ENCODE measurements at places on chromosomes 5 and 9.

DNA sequence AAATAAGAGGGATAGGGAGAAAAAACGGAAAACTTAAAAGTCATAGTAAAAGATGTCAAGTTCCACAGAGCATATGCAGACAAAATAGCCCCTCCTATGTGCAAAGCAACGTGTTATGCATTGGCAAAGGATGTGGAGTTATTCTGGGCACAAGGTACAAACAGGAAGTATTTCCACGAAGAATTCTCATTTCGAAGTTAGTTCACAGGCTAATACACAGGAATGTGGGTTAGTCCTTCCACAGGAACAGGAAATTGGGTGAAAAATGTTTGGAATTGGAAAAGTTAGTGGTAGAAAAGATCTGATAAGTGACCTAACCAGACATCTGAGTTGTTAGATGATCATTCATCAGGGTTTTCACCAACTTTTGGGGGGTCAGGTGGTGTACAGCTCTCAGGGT is 326.6 kb downstream of the EBF1 start:
- no peak for DNase-seq

GRCh38 chr5:154038261-154038706 is 426 bp downstream of the FAM114A2 start:
- DNase-seq: no peak

- DNase-seq: peak; percentile 67
Measured at GRCh38 chr9:105694848-105695581, 674 bp downstream of the TMEM38B start.

DNA sequence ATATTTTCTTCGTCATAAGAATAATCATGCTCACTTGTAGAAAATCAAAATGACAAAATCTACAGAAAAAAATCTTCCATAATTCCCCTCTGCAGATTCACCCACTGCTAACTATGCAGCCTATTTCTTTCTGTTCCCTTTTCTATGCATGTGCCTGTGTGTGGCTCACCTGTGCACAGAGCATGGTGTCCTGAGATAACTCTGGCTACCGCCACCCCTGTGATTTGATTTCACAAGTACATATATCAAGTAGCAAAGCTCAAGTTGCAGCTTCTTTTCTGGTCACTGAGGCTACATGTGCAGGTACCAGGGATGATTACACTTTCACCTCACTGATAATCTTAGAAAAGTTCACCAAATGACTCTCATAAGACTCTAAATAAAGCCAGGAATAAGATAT is 18.4 kb upstream of the ISCA1 start:
- DNase-seq: no peak

- no peak for DNase-seq
Measured at GRCh38 chr9:123097430-123098095, 64.1 kb downstream of the GPR21 start.

- DNase-seq: no peak
Measured at GRCh38 chr5:4544049-4544670, 596.0 kb upstream of the ADAMTS16 start.

GRCh38 chr5:150122536-150123481 is 32.8 kb downstream of the PDGFRB start:
- DNase-seq: no peak

- no peak for DNase-seq
Measured at GRCh38 chr5:83687124-83687619, 33.5 kb downstream of the HAPLN1 start.

DNA sequence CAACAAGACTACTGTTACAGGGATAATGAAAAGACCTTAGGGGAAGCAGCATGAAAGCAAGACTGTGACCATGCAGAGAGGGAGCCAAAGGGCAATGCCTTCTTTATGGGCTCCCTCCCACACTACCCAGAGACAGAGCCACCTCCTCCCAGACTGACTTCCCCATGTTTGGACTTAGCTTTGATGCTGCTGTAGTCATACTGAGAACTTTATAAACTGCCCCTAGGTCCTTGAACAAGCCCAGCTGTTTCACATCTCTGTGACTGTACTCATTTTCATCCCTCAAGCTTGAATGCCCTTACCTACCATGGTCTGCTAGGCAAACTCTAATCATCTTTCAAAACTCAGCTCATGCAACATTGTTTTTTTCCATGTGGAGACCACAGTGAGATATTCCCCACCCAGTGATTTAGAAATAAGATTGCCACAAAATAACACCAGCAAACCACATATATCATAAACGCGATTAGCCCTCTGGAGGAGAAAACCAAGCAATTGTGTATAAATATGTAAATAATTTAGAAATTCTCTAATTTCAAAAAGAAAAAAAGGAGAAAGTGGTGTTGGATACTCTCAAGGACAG is 23.4 kb upstream of the FAM169A start:
- DNase-seq: no peak

DNA sequence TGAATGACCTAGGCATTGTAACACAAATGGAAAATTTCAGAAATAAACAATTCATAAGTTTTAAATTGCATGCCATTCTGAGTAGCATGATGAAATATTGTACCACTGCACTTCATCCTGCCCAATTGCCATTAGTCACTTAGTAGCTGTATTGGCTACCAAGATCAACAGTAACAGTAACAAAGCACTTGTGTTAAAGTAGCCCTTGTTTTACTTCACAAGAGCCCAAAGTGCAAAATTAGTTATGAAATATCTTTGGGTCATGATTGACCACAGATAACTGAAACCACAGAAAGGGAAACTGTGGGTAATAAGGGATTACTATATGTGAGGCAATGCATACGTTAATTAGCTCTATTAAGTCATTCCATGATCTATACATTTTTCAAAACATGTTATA is 33.3 kb upstream of the RORB start:
- DNase-seq: no peak

DNA sequence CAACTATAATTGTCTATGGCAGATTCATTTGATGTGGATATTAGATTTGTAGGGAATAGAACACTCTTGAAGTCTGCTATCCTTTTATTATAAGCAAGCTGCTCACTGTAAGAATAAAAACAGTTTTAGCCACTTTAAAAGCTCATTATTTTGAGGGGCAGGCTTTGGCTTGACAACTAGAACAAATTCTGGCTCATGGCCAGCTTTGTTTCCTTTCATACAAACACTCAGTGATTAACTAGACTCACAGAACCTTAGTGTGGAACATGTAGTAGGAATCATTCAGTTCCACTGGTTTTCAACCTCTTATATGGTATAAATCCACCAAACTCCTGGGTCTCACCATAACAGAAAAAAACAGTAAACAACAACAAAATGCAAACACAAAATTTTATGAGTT is 27.4 kb upstream of the CEP120 start:
- DNase-seq: no peak

DNA sequence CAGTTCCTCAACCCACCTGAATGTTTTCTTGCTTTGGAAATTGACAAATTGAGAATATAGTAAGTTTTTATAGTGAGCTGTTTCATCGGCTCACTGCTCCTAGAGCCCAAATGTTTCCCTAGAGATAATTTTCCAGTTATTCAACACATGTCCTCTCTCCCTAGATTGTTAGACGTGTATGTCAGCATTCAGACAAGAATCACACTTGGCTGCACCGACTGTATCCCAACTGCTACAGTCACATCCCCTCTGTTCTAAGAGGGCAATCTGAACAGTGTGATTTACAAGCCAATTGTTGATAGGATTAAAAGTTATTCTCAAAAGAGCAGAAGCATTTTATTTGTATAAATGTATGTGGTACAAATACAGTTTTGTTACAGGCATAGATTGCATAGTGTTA is 93.9 kb downstream of the MAMDC2 start:
- DNase-seq: no peak

DNA sequence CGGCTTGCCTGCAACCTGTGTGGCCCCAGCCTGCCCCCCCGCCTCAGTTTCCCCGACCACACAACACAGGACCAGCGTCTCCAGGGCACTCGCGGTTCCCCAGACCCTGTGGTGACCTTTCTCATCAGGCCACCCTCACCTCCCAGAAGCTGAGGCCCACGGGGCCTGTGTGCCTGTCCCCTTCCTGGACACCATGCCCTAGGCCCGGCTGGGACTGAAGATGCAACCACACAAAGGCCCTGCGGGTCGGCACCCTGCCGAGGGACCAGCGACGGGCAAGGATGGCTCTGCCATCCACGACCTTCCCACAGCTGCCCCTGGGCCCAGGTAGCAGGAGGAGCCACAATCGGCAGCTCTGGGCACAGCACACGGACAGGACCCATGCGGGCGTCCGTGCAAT is 34.8 kb downstream of the SLC12A7 start:
- DNase-seq: no peak

- no peak for DNase-seq
Measured at GRCh38 chr9:128610897-128611296, 45.8 kb downstream of the DYNC2I2 start.

- no peak for DNase-seq
Measured at GRCh38 chr5:4128994-4129393, 533.4 kb downstream of the IRX1 start.

DNA sequence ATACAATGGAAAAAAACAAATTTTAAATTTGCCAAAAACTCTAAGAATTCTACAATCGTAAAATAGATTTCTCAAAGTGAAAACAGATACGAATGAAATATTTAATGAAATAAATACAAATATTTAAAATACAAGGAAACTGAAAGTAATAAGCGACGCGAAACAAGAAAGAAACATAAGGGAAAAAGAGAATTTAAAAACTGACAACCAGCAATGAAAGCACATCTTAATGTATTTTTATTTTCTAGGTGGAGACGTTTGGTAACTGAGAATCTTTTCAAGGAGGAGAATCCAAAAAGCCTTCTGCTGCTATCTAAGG is 1.0 kb downstream of the ANXA2R start:
- no peak for DNase-seq

DNA sequence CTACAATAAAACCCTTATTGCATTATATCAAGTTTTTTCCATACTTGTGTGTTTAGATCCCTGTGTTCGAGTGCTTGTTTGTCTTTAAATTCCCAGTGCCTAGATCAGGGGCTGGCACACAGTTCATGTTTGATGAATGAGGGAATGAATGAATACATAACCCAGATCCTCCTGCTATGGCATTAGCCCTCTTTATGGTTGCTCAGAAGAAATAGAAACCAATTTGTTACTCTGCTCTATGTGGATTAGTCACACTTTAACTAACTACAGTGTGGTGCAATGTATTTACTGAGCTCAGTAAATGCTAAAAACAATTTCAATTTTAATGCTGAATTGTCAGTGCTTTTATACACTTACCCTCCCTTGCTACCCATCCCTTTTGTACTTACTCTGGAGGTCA is 16.4 kb upstream of the GALNT10 start:
- no peak for DNase-seq

GRCh38 chr9:88372103-88372654 is 16.1 kb upstream of the SPIN1 start:
- no peak for DNase-seq

DNA sequence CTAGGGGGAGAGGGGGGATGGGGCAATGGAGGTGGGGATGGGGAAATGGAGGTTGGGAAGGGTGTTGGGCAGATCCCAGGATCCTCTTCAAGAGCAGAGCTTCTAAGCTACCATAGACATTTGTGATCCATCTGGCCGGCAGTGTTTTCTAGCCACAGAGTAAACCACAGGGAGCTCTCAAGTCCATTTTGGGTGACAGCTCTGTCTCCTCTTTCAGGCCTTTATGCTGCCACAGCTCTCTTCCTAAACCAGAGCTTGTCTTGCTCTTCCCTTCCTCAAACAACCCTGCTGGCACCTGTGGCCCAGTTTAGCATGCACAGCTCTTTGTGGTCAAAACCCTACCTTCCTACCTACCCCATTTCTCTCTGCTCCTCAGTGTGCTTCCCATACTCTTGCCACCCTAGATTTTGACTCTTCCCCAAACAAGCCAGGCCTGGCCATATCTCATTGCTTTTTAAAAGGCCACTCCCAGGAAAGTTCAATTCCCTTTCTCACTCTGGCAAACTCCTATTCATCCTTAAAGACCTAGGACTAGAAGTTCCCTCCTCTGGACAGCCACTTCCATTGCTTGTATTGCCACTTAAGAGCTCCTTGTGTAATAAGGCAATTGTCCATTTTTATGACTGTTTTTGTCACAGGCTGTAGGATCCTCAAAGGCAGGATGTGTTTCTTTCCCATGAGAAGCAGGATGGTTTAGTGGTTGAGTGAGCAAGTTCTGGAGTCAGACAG is 84.3 kb upstream of the PANK3 start:
- no peak for DNase-seq

GRCh38 chr5:127906562-127907204 is 176.9 kb upstream of the SLC12A2 start:
- DNase-seq: no peak

DNA sequence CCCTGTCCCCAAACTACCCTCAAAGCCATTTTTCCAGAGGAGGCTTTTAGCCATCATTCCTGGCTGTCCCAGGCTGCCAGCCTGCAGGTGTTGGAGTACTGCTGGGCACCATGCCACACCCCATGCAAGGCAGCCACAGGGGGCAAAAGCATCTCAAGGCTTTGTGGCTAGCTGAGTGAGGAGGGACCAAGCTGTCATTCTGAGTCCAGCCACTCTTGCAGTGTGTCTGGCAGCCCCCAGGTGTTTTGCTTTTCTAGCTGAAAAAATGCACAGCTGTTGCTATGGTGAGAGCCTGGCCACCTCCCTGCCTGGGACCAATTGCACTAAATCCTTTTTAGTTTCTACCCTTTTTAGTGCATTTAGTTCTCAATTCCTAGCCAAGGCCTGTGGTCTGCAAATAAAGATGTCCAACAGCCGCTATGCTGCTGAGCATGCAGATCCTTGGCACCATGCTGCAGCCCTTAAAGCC is 50.4 kb upstream of the PTGS1 start:
- DNase-seq: no peak

DNA sequence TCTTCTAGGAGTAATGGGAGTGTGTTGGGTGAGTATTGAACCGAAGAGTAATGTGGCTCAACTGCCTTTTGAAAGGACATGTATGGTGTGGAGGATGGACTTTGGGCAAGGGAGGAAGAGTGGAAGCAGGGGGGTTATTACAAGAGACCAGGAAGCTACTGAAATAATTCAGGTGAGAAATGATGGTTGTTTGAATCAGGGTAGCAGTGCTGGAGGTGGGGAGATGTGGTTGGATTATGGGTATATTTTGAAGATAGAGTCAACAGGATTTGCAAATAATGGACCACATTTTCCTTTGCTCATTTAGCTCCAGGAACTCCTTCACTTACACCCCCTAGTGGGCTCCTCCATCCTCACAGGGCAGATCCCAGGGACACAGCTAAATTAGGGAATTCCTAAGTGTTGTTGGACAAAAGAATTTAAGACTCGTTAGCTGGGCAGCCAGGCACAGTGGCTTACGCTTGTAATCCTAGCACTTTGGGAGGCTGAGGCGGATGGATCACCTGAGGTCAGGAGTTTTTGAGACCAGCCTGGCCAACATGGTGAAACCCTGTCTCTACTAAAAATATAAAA is 1.2 kb upstream of the SLC4A9 start:
- no peak for DNase-seq
